GM12878 (cell line): ENCODE measurements at places on chromosomes 2 and 18. TPM values are rescaled to one million over a fixed set of nuclear protein-coding genes. Genes with fewer than 3 reads are reported as not detected.

DNA sequence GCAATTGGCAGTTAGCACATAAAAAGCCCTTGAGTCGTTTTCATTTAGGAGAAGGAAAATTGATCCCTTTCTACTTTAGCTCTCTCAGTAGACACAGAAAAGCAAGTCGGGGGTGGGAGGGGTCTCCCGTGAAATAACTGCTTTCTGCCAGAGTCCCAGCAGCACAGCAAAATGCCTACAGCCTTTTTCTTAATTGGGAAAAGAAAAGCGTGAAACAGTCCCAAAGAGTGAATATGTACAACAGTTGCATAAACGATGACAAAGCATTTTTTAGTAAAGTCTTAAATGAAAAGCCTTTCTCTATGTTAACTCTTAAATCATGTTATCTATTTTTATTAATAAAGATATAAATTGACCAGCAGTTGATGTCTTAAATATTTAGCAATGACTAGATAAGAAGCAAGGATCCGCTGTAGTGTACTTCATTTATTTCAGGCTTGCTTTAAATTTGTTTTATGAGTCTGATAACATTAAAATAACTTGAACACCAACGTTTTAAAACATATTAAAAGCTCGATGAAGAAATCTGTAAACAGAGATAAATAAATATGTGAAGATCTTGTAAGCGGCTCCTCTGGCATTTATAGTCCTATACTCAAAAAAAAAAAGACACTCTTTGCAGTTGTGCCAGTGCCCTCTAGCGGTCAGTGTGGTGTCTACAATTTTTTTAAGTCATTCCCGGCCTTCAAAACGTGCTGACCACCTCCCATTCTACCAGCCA lies 42.3 kb upstream of the ATIC start:
- peaks cover 4% of the 10 kb centered on the region; the same call in 1 of the 2 replicates for H3K4me1 ChIP-seq
- no peak overlapping the region for H3K27ac ChIP-seq
- H3K36me3 ChIP-seq: no peaks in the 10 kb centered on the region

- H3K27me3 ChIP-seq: no peaks in the 10 kb centered on the region
- H3K4me3 ChIP-seq: no peak overlapping the region
- H3K36me3 ChIP-seq: no peaks in the 10 kb centered on the region
- no peak for DNase-seq
- no peak overlapping the region for H3K27ac ChIP-seq
Measured at GRCh38 chr18:37309059-37309458, 256.5 kb downstream of the CELF4 start.

GRCh38 chr2:72140621-72140960 lies 7.1 kb downstream of the CYP26B1 start:
- no peak for DNase-seq
- H3K4me1 ChIP-seq: no peaks in the 10 kb centered on the region
- no peak overlapping the region for H3K4me3 ChIP-seq
- H3K27ac ChIP-seq: no peak overlapping the region

DNA sequence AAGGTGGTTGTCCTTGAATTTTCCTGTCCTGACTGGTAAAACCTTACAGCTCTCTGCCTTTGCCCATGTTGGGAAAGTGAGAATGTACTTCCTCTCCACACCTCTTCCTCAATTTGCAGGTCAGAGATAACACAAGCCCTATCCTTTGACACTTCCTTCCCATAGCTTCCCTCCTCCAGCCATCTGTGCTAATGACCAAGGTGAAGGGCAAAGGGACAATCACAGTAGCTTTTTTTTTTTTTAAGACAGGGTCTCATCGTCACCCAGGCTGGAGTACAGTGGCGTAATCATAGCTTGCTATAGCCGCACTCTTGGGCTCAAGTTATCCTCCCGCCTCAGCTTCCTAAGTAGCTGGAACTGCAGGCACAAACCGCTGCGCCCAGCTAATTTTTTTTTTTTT lies 24.3 kb upstream of the STPG4 start:
- no peak overlapping the region for H3K27ac ChIP-seq
- peaks cover 7% of the 10 kb centered on the region; the same call in 1 of the 2 replicates for H3K4me1 ChIP-seq
- DNase-seq: no peak
- H3K4me3 ChIP-seq: no peak overlapping the region
- H3K27me3 ChIP-seq: no peaks in the 10 kb centered on the region

DNA sequence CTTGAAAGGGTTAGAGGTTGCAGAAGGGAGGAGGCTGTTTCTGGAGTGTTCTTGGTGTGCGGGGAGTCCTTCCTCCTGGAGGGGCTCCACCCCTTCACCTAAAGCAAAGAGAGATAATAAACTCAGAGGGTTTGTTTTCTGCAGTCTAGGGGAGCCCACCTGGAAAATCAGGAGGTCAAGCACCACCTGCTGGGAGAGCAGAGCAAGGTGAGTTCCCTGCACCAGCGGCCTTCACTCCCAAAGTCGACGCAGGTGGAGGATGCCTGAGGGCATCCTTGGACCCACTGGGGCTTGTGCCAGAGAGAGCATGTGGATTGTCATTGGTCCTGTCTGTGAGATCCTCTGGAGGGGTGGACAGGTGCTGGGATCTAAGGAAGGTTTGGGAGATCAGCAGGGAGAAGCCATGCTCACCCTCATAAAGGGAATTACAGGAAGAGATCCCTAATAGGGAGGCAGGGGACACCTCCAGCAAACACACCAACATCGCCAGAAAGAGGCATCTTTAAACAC lies 116.7 kb downstream of the KCNF1 start:
- H3K27me3 ChIP-seq: no peaks in the 10 kb centered on the region; the same call in 1 of the 2 replicates
- H3K27ac ChIP-seq: no peak overlapping the region
- no peak overlapping the region for H3K4me3 ChIP-seq
- DNase-seq: no peak

DNA sequence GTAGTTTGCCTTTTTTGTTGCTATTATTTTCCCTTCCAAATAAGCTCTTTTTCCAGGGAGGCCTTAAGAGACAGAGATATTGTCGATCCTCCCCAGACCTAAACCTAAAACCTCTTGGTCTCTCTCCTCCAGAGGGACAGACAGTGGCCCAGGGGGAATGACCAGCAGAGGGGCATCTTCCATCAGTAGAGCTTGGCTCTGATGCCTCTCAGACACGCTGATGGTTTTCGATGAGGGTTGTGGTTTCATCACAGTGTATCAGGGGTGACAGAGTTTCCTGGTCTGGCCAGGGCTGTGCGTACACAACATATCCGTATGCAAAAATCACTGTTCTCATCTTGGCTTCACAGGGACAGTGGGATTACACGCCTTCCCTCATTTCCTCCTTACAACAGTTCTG lies 68.6 kb downstream of the GATA6 start:
- no peak overlapping the region for H3K4me3 ChIP-seq
- no peaks in the 10 kb centered on the region for H3K27me3 ChIP-seq
- DNase-seq: no peak
- no peaks in the 10 kb centered on the region for H3K4me1 ChIP-seq
- no peak overlapping the region for H3K27ac ChIP-seq
- no peaks in the 10 kb centered on the region for H3K36me3 ChIP-seq

DNA sequence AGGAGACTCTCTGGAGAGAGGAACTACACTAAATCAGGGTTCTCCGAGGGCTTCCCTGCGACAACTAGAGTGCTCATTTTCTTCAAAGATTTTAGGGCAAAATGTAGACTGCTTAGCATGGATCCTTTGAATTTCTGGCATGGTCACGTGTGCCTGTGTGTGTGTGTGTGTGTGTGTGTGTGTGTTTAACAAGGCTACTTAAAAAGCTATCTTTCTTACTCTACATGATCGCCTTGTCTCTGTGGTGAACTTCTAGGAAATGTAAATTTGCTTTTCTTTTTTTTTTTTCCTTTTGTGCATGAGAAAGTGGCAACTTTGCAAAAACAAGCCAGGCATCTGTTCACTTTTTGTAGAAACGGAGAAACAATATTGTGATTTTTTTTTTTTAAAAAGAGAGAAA lies 43.9 kb downstream of the SOX11 start:
- no peak overlapping the region for H3K27ac ChIP-seq
- no peak for DNase-seq
- no peak overlapping the region for H3K4me3 ChIP-seq
- no peaks in the 10 kb centered on the region for H3K36me3 ChIP-seq
- no peaks in the 10 kb centered on the region for H3K27me3 ChIP-seq

- no peaks in the 10 kb centered on the region for H3K36me3 ChIP-seq
- H3K4me1 ChIP-seq: no peaks in the 10 kb centered on the region
- DNase-seq: no peak
- no peak overlapping the region for H3K4me3 ChIP-seq
- H3K27me3 ChIP-seq: no peaks in the 10 kb centered on the region; the same call in 1 of the 2 replicates
- no peak overlapping the region for H3K27ac ChIP-seq
Measured at GRCh38 chr2:219425238-219426067, 7.3 kb downstream of the DES start.

ANKRD39 gene
- total RNA-seq: 23.0 and 24.9 TPM in 2 replicates

BOK gene
- 0.08 and 0.15 TPM in 2 replicates for total RNA-seq

EFEMP1 gene
- total RNA-seq: 0.24 and 0.33 TPM in 2 replicates

SIX2 gene
- not detected in 2 replicates for total RNA-seq

AQP12A gene
- not detected in 2 replicates for total RNA-seq
